Stimulated activated CD8-positive, alpha-beta memory T cell treated with anti-CD3 and anti-CD28 coated beads, Interleukin-4, amount 100 ng/mL, for 24 hours (primary cell): ENCODE measurements at places on chromosomes 1 and 21.

- DNase-seq, result no peak
Measured at GRCh38 chr21:41406340-41406739, 19.7 kb upstream of the MX1 start.

DNA sequence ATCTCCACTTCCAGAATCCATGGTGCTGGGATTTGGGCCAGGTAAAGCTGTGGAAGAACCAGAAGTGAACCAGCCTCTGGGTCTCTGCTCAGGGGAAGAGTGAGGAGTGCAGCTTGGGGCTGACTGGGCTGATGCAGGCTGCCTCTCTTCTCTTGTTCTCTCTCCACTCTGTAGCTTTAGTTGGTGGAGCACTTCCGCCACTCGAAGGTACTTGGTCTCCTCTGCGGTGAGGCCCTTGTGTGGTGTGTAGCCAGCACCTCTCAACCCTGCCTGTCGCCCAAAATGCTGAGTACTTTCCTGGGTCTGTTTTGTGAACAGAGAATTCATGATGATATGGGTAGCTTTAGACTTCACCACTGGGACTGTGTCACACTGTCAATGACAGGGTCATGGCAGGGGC lies 63.2 kb downstream of the URB2 start:
- DNase-seq, result no peak

DNA sequence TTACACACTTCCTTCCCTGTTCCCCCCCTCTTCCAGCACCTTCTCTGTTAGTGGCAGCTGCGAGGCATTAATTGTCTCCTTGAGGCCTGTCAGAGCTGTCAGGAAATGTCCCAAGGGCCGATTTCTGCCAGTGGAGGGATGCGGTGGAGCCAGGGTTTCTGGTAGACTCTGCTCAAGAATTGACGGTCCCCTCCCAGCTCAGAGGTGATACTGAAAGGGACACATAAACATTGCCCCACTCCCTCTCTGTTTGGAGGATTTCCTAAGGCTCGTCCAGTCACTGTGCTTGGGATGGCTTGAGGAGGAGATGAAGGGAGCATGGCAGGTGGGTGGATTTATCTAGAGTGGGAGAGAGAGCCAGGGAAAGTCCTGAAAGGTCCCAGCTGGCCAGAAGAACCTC lies 61.4 kb upstream of the CD34 start:
- no peak for DNase-seq

DNA sequence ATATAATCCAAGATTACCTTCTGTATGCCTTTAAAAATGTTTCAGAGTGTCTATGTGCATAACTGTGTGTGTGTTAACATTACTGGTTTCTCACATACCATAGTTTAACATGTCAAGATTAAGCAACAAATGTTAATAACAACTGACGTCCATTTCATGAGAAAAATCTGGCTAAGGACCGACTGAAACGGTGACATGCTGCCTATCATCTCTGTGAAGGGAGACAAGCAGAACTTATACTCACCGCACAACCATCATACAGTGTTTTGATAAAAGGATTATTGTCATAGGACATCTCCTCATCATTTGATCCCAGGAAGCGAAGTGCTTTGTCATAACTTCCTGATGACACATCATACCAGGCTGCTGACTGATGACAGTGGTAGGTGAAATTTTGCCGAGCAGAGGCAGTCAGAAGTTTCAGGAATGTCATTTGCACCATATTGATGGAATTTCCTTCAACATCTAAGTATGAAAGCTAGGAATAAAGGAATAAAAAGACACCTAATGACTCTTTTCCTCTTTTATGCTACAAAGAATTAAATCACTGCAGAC lies 228.8 kb downstream of the COL11A1 start:
- no peak for DNase-seq

DNA sequence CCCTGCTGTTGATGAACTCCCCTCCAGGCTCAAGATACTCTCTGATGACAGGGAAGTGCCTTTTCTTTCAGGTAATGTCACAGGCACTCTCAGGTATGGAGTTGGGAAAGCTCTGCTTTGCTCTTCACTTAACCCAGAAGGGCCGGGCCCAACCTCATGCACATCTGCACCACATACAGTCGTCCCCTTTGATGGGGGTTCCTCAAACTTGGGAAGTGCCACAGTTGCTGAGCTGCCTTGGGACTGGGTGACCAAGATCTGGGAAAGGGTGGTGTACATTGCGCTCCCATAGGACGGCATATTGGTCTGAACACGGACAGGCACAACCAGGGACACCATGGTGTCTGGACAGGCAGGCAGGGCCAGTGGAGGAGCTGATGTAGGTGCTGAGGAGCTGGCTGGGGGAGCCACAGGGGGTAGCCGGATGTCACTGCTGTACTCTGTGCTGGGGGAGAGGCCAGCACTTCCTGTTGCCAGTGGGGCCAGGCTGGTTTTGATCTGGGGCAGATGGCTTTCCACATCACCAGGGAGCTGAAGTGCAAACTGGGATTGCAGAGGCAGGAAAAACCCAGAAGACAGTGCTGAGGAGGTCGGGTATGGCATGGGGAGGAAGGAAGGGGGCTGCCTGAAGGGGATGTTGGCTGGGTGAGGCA lies 96.2 kb upstream of the EDN2 start:
- no peak for DNase-seq

DNA sequence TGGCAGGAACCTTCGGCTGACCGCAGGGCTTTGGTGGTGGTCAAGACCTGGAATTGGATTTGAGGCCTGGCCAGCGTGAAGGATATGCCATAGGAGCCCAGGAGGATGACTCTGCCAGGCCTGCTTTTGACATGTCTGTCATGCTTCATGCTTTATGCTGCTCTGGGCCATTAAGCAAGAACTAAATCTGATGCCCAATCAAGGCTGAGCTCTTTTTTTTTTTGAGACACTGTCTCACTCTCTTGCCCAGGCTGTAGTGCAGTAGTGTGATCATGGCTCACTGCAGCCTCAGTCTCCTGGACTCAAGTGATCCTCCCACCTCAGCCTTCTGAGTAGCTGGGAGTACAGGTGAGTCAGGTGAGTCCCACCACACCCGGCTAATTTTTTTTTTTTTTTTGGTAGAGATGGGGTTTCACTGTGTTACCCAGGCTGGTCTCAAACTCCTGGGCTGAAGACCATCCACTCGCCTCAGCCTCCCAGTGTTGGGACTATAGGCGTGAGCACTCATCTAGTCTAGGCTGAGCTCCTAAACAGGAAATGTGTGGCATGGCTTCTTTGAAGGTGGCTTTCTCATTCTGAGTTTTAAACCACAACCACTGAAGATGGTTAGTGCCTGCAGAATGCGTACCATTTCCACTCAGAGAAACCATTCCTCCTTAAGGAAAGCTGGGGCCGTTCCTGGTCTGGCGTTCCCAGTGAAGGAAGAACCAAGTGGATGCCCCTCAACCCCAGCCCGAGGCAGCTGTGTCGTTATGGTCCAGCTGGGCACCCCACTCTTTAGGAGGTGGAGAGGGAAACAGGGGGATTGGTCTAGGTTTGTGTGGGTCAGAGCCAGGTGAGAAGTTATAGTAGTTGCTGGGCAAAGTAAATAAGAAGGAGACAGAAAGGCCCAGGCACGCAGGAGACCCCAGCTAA lies 34.2 kb upstream of the ATP5PO start:
- peak; percentile 24 for DNase-seq

DNA sequence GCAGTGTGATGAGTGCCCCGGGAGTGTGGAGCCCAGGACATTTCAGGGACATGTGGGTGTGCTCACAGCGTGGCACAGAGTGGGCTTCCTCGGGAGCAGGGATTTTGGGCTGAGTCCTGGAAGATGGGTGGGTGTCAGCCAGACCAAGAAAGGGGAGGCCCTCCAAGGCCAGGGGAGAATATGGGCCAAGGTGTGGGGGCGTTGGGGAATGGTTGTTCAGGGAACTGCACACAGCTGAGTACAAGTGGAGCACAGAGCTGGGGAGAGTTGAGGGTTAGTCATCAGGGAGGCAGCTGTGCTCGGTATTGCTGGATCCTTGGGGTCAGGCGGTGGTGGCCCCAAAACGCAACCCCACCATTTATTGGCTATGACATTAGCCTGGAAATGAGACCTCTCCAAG lies 5.5 kb downstream of the POGK start:
- no peak for DNase-seq

- no peak for DNase-seq
Measured at GRCh38 chr1:93288558-93288957, 57.1 kb upstream of the DR1 start.

DNA sequence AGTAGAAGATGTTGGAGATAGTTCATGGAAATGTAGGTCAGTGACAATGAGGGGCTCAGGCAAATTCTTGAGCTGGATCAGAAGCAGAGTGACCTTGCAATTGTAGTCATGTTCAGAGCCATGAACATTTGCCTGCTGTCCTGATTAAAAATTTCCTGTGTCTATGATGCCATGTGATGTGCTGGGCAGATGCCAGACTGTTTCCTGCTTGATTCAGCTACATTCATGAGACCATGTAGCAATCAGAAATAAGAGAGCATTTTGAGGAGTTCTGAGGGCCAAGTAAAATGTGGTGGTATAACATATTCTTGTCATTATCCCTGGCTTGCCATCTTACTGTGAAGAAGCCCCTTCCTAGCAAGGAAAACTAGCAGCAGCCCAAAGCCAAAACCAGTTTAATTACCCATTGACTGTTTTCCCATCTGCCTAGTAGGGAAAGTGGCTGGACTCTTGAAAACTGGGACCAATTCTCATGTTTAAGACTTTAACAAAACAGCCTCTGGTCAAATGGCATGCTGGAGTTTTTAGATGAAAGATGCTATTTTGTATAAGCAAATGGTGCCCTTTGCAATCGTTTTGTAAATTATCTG lies 118.3 kb downstream of the NOS1AP start:
- DNase-seq, result no peak

GRCh38 chr1:85243372-85243771 lies 16.1 kb downstream of the C1orf52 start:
- no peak for DNase-seq

GRCh38 chr21:28548291-28548690 lies 444.4 kb downstream of the LTN1 start:
- DNase-seq, result no peak

GRCh38 chr21:25330266-25330665 lies 277.0 kb downstream of the MRPL39 start:
- no peak for DNase-seq

- DNase-seq, result no peak
Measured at GRCh38 chr1:1684031-1684681, 8.4 kb downstream of the SLC35E2B start.

DNA sequence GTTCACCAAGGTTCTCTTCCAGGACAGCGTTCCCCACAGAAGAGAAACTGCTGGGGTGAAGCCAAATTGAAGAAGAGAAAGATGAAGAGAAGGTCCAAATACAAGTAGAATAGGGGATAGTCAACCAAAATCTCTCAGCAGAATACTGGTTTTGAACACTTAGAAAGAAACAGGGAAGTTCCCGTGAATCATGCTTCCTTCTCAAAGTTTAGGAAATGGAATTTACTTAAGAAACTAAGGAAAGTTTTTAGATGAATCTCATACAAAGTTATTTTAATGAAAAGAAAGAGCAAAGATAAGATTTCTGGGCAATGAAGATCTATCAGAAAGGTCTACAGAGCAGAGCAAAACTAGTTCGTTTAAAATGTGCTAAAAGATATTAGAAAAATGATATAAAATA lies 43.3 kb downstream of the EXO1 start:
- DNase-seq, result no peak

DNA sequence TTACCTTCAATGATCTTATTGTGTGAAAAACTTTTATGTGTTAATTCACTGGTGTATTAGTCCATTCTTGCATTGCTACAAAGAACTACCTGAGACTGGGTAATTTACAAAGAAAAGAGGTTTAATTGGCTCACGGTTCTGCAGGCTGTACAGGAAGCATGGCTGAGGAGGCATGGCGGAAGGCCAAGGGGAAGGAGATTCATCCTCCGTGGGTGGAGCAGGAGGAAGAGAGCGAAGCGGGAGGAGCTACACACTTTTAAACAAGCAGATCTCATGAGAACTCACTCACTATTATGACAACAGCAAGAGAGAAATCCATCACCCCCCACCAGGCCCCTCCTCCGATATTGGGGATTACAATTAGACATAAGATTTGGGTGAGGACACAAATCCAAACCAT lies 44.2 kb upstream of the RGS7 start:
- no peak for DNase-seq

DNA sequence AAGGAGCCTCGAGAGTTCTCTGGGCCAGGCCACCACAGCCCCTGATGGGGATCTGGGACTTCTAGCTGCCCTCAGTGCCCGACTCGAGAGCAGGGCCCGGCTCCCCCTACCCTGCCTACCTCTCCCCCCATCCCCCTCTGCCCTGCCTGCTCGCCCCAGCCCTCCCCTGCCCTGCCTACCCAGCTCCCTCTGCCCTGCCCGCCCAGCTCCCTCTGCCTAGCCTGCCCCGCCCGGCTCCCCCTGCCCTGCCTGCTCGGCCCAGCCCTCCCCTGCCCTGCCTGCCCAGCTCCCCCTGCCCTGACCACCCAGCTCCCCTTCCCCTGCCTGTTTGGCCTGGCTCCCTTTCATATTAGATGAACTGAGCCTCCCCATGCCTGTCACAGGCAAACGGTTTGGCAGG lies 117.4 kb upstream of the TMEM51 start:
- no peak for DNase-seq

DNA sequence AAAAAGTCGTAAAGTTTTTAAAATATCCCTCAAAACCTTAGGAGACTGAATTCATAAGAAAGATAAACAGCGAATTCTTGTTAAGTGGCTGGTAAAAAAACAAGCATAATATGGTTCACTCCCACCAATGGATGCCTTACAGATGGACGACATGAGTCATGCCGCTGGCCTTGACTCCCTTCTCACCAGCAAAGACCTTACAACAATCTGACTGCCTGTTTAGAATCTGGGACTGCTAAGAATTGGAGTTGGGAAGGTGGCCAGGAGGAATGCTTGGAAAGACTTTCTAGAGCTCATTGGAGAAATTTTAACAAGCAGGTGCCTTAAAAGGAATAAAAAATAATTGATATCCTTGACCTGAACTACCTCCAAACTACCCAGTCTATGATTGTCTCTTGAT lies 206.9 kb upstream of the FMN2 start:
- no peak for DNase-seq

- no peak for DNase-seq
Measured at GRCh38 chr1:245155272-245156040, 671 bp downstream of the KIF26B start.
